Glutamatergic neuron (in vitro differentiated cells): ENCODE measurements at places on chromosomes 5 and 9.

- no peak for DNase-seq
Measured at GRCh38 chr5:73727470-73727869, 101.5 kb downstream of the ARHGEF28 start.

GRCh38 chr5:73344835-73345234 is 103.7 kb downstream of the FOXD1 start:
- DNase-seq = no peak

DNA sequence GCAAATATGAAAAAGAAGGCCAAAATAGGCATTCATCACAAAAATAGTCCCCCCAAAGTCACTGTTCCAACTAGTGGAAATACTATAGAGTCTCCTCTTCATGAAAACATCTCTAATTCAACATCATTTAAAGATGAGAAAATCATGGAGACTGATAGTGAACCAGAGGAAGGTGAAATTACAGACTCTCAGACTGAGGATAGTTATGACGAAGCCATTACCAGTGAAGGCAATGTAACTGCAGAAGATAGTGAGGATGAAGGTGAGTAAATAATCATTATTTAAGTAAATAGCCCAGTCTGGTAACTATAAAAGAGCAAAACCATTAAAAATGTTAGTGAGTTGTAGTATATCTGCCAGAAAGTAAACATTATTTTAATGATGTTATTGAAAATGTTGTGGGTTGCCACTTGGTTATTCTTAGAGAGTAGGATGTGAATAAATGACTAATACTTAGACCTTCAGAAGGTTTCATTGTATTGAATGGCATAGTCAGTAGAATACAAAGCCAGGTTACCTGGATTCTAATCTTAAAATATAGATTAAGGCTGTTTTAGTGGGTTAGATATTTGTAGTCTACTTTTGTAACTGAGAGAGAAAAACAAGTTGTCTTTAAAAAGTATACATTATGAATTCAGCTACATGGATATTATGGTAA is 16.3 kb downstream of the AGGF1 start:
- DNase-seq = no peak

- DNase-seq = no peak
Measured at GRCh38 chr9:82302968-82303655, 314.5 kb downstream of the SPATA31D1 start.

- DNase-seq = no peak
Measured at GRCh38 chr5:103093727-103094126, 26.2 kb downstream of the GIN1 start.

- no peak for DNase-seq
Measured at GRCh38 chr5:79707535-79707934, 17.9 kb downstream of the CMYA5 start.
